Esophagus squamous epithelium (tissue), 5 donors: ENCODE measurements at places on chromosomes 4 and X. TPM values are rescaled to one million over a fixed set of nuclear protein-coding genes. Genes with fewer than 3 reads are reported as not detected.

The PF4V1 gene
- not detected for total RNA-seq

The HCFC1 gene
- 31.1 TPM for total RNA-seq

DNA sequence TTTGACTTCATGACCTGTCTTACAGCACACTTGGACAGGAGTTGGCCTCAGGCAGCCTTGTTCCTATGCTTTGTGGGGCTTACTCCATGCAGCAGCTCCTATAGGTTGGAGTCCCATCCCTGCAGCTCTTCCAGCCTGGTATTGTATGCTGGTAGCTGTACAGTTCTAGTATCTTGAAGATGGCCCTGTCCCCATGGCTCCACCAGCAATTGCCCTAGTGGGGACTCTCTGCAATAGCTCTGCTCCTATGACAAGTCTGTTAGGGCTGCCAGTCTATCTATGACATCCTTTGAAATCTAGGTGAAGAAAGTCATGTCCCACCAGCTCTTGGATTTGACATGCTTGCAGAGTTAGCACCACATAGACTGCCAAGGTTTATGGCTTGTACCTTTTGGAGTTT lies 252.6 kb downstream of the ANTXR2 start:
- H3K27ac ChIP-seq: no peak overlapping the region
- H3K4me1 ChIP-seq: no peaks in the 10 kb centered on the region
- no peak for DNase-seq
- H3K36me3 ChIP-seq: no peaks in the 10 kb centered on the region

DNA sequence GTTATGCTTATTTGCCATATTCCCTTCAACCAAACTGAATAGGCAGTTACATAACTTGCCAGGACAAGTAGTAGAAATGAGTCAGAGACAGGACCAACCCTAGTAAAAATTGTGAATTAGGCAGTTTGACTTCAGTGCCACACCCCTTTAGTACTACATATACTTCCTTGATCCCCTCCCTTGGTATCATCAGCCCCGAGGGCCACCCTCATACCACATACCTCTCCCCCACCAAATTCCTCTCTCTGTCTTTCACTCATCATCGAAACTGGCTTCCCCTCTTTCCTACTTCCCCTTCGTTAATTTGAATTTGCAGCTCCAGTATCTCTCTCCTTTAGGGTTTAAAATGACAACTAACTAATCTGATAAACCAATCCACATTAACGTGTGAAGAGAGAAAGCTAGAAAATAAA lies 7.9 kb upstream of the PTPN13 start:
- peak overlapping the region; percentile 53 for H3K27ac ChIP-seq
- peaks cover 18% of the 10 kb centered on the region for H3K4me1 ChIP-seq
- no peak overlapping the region for H3K4me3 ChIP-seq
- H3K27me3 ChIP-seq: no peaks in the 10 kb centered on the region
- H3K36me3 ChIP-seq: no peaks in the 10 kb centered on the region
- no peak for DNase-seq

- no peaks in the 10 kb centered on the region for H3K27me3 ChIP-seq
- no peaks in the 10 kb centered on the region for H3K36me3 ChIP-seq
- no peak overlapping the region for H3K4me3 ChIP-seq
- no peaks in the 10 kb centered on the region for H3K4me1 ChIP-seq
These were observed 180.2 kb downstream of the RBM46 start for GRCh38 chr4:154961263-154961662.
